Cardiac fibroblast (primary cell): ENCODE measurements at places on chromosomes 2 and 18.
A peak's percentile ranks its signal among the peaks of the same experiment; 100 is the strongest.

- DNase-seq: peak; percentile 89
Measured at GRCh38 chr18:56574861-56575260, 63.5 kb downstream of the TXNL1 start.

DNA sequence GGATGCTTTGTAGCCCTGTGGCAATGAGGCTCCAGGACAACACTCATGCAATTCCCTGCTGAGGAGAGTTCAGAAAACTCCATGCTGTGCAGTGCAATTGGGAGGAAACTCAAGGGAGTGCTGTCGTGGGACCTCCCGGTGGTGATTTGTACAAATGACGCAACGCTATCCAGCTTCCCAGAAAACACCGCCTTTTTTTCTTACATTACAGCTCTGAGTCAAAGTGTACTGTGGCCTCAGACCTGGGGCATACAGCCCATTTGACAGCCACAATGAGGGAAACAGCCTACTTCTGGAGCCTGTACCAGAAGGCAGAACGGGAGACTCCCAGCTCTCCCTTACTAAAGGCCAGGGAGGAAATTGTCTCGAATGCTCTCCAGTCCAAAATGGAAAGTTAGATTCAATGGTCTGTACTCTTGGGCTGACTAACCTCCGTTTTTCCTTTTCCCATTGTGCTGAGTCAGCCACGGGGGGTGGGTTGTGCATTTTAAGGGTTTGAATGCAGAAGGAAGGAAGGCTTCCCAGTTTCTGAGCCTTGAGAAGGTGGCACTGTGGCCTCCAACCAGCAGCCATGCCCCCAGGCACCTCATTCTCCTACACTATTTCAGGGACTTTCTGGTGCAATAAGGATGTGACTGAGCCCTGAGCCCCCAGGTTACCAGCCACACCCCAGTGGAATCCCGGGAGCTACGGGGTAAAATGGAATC lies 16.4 kb upstream of the CYP1B1 start:
- DNase-seq: peak; percentile 94

DNA sequence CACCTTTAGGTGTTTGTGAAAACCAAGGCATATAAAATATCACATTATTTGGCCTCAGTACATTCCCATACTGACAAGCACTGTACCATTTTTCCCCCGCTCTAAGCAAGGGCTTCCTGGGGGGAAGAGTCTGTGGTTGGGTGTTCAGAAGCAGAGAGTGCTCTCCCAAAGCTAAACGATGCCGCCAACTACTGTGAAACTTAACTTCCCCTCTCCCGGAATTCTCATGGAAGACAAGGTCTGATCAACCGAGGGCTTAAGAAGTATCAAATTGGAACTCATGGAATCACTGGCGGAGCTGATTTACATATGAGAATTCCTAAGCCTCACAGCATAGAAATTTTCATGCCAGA lies 433 bp upstream of the MFF start:
- DNase-seq: no peak

- no peak for DNase-seq
Measured at GRCh38 chr2:231341100-231341499, 54.4 kb upstream of the B3GNT7 start.

DNA sequence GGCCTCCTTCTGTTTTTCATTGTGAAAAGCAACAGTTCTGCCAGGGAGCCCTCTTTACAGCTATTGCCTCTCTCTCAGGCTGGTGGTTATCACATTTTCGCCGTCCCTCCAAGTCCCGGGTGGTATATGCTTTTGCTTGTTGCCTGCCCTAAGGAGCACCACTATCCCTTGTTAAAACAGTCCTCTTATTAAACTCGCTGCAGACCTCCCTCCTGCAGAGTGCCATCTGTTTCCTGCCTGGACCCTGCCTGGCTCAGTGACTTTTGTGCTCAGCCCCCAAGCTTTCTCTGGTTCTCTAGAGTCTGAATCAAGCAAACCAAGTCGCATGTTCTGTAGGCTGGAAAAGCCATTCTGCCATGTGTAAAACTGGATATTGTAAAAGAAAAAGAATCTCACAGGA lies 72.1 kb upstream of the FHL2 start:
- no peak for DNase-seq

DNA sequence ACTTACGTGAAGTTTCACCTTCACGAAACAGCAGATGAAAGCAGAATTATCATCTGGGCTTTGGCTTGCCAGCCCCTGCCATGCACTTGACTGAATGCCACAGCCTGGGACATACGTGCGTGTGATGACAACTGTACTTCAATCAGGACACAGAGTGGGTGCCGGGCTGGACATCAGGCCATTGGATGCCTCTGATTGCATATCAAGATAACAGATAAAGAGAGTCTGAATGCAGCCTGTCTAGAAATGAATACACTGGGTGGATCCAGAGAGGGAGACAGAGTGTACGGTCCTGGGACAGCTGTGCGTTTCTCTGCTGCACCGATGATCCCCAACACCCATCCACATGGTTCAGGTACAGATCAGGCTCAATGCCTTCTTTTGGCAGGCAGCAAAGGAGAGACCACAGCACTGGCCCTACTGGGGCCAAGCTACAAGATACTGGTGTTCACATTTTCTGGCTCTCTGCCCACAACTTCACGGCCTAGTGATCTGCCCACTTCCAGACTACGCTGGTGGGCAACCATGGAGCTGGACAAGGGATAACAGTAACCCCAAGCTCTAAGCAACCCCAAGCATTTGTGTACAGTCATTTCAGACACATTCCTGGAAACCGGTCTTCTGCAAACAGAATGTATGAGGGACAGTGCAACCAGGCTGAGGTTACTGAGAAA lies 35.6 kb downstream of the FBLN7 start:
- no peak for DNase-seq

GRCh38 chr2:152588998-152589397 lies 128.3 kb downstream of the PRPF40A start:
- DNase-seq: no peak

DNA sequence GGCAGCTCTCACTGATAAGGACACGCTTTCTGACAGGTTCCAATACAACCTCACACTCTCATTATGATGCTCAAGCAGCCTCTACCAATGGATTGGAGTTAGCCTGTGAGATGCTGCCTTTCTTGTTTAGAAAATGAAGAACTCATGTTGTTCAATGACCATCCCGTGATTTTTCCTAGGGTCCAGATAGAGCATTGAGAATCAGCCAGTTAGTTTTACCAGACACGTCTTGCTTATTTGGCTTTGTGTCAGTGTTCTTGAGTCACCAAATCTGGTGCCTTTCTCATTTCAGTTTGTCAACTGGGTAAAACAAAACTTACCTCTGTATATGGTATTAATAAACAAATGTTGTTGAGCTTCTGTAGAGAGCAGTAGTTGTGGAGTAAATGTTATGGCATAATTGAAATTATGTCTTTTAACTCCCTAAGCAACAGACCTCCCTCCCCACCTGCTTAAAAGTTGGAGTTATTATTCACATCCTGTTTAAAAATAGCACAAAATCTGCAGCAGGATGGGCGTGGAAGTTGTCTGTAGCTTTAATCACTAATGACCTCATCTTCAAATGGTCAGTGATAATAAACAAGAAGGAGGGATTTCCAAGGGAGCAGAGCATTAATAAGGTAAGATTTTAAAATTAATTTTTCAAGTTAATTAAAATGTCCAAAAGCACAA lies 167.3 kb downstream of the HRH4 start:
- DNase-seq: no peak

DNA sequence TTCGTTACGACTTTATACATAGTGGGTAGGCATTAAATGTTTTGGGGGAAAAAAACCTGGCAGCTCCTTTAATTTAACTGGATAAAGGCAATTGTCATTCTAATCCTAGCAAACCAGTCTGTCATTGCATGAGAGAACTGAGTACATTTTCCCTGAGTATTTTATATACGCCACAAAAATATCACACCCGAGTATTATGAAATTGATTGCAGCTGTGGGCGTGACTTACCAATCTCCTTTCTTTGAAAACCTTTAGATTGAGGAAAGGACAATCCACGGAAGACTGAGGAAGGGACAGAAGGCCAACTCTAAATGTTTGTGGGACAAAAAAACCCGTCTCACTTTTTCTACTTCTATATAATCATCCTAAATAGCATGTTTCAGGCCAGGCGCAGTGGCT lies 9.0 kb downstream of the TM4SF20 start:
- DNase-seq: no peak

DNA sequence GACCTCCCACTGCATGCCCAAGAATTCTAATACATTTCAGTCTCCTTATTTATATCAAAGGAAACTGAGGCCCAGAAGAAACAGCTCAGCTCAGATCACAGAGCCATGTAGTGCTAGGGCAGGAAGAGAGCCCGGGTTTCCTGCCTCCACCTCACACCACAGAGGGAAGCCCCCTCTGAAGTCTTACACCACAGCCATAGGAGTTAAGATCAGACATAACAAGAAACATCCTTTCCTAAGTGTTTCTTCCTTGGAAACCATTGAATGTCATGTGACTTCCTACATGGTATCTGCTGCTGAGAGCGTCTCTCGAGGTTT lies 102.1 kb downstream of the MTCL1 start:
- no peak for DNase-seq

DNA sequence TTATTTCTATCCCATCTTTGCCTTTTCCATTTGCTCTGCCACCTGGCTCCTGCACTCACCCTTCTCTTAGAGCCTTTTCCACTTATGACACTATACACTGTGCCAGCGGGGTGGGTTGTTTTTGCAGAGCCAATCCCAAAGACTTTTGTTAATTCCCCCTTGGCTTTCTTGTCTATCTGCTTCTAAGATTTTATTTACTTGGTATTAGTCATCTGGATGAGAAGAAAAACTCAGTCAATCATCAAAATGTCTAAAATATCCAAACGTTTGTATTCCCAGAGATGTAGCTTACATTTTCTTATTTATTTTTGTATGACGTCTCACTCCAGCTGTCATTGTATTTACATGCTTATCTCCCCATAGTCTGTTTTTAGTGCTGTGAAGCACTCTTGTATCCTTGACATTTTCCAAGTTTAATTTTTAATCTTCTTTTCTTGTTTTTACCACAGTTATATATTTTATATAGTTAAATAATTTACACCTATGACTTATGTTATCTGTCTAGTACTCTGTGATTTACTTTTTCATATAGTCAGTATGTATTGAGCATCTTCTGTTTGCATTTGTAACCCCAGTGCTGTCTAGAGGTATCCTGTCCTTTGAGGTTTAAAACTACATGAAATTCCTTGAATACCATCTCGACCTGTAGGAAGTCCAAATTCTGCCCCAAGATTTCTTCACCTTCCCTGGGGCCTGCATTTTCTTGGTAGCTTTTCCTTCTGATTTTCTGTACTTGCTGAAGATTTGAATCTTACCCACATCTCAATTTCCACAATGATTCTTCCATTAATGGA lies 55.1 kb downstream of the COL4A3 start:
- no peak for DNase-seq

- peak; percentile 76 for DNase-seq
Measured at GRCh38 chr18:50853863-50854271, 25.1 kb upstream of the ME2 start.

- DNase-seq: no peak
Measured at GRCh38 chr2:152186262-152186661, 10.7 kb upstream of the STAM2 start.

DNA sequence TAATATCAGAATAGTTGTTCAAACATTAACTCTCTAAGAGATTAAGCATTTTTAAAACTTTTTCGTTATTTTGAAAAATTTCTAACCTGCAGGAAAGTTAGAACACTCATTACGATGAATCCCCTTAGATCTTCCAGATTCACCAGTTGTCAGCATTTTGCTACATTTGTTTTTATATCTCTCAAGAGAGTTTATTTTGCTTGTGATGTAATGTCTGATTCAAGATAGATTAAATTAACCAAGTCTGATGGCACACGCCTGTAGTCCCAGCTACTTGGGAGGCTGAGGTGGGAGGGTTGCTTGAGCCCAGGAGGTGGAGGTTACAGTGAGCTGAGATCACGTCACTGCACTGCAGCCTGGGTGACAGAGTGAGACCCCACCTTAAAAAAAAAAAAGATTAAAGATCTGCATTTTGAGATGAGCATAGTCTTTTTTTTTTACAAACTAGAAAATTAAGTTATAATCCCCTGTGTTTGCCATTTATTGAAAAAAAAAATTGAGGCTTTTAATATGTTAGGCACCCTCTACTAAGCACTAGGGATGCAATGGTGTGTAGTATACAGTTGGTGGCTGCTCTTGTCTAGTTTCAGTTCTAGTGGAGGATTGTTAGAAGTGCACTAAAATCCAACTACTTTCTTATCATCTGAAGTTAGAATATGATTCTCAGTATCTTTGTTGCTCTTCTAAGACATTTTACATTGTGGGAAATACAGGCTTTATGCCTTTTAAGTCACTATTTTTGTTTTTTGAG lies 20.9 kb downstream of the RAB10 start:
- peak; percentile 29 for DNase-seq
